PC-3 (cell line): ENCODE measurements at places on chromosomes 1 and 21. TPM values are rescaled to one million over a fixed set of nuclear protein-coding genes. Genes with fewer than 3 reads are reported as not detected.

The USH2A gene
- total RNA-seq, result not detected in 2 replicates

The HSD11B1 gene
- total RNA-seq, result not detected in 2 replicates

The TENT5C gene
- total RNA-seq, result 2.2 and 2.4 TPM in 2 replicates

The NECTIN4 gene
- total RNA-seq, result 6.8 and 7.0 TPM in 2 replicates

The BGLAP gene
- 0.35 and 2.5 TPM in 2 replicates for total RNA-seq

The FCAMR gene
- total RNA-seq, result not detected in 2 replicates

The IPO9 gene
- 21.6 and 23.6 TPM in 2 replicates for total RNA-seq

The FOXD3 gene
- 0.17 TPM in 1 of 2 replicates, not detected in the other for total RNA-seq

The DNASE2B gene
- total RNA-seq, result not detected in 2 replicates

The TMEM61 gene
- 0.95 and 3.8 TPM in 2 replicates for total RNA-seq

The BCL2L15 gene
- 0.29 TPM in 1 of 2 replicates, not detected in the other for total RNA-seq

The PTAFR gene
- total RNA-seq, result 3.9 and 4.5 TPM in 2 replicates

The KCNK2 gene
- not detected in 2 replicates for total RNA-seq

The ARL8A gene
- 20.4 and 26.4 TPM in 2 replicates for total RNA-seq

The THEM5 gene
- not detected in 2 replicates for total RNA-seq

The LIN28A gene
- total RNA-seq, result not detected in 2 replicates

The IER5 gene
- 100 and 126 TPM in 2 replicates for total RNA-seq

The KLHDC8A gene
- total RNA-seq, result not detected in 2 replicates

The ZNF644 gene
- total RNA-seq, result 39.6 and 44.4 TPM in 2 replicates

The OR10J4 gene
- not detected in 2 replicates for total RNA-seq

The PDC gene
- not detected in 2 replicates for total RNA-seq

The YOD1 gene
- 54.0 and 63.9 TPM in 2 replicates for total RNA-seq

The PER3 gene
- total RNA-seq, result 4.3 and 5.4 TPM in 2 replicates

The LINGO4 gene
- total RNA-seq, result not detected in 2 replicates

The RAB3B gene
- 4.5 and 5.0 TPM in 2 replicates for total RNA-seq

The NEGR1 gene
- total RNA-seq, result 1.7 and 3.4 TPM in 2 replicates

The ACTL8 gene
- total RNA-seq, result not detected in 2 replicates

The KRTAP19-3 gene
- total RNA-seq, result not detected in 2 replicates

The OR2G6 gene
- not detected in 2 replicates for total RNA-seq

The TNNI3K gene
- not detected in 2 replicates for total RNA-seq

The DTL gene
- total RNA-seq, result 57.9 and 65.0 TPM in 2 replicates

The PIGV gene
- 6.0 and 8.8 TPM in 2 replicates for total RNA-seq

The GRIK1 gene
- total RNA-seq, result not detected in 2 replicates

The SIK1 gene
- 107 and 148 TPM in 2 replicates for total RNA-seq

The PPIAL4G gene
- total RNA-seq, result not detected in 2 replicates

The BEND5 gene
- total RNA-seq, result 1.9 and 3.1 TPM in 2 replicates

The TTLL7 gene
- 3.8 and 6.8 TPM in 2 replicates for total RNA-seq

The FAM163A gene
- not detected in 2 replicates for total RNA-seq

The SPATA17 gene
- total RNA-seq, result 3.3 and 3.8 TPM in 2 replicates

The TNFRSF4 gene
- total RNA-seq, result 0.11 and 0.17 TPM in 2 replicates

The KLHDC7A gene
- not detected in 2 replicates for total RNA-seq
